ENCODE measurements at places on chromosomes 3 and 15. TPM values are rescaled to one million over a fixed set of nuclear protein-coding genes. Genes with fewer than 3 reads are reported as not detected.

Gene SLC9C1
- not detected for total RNA-seq

GRCh38 chr3:71072287-71072686 is 511.2 kb downstream of the FOXP1 start:
- no peak overlapping the region for H3K4me3 ChIP-seq
- no peaks in the 10 kb centered on the region for H3K36me3 ChIP-seq
- no peak overlapping the region for H3K27ac ChIP-seq
- no peaks in the 10 kb centered on the region for H3K27me3 ChIP-seq
- H3K4me1 ChIP-seq = peaks cover 27% of the 10 kb centered on the region

- H3K27me3 ChIP-seq = no peaks in the 10 kb centered on the region
- H3K4me1 ChIP-seq = no peaks in the 10 kb centered on the region
- H3K27ac ChIP-seq = no peak overlapping the region
- H3K4me3 ChIP-seq = no peak overlapping the region
- H3K36me3 ChIP-seq = peaks cover 35% of the 10 kb centered on the region
These were observed 35.5 kb downstream of the ASTE1 start for GRCh38 chr3:130991126-130991525.

DNA sequence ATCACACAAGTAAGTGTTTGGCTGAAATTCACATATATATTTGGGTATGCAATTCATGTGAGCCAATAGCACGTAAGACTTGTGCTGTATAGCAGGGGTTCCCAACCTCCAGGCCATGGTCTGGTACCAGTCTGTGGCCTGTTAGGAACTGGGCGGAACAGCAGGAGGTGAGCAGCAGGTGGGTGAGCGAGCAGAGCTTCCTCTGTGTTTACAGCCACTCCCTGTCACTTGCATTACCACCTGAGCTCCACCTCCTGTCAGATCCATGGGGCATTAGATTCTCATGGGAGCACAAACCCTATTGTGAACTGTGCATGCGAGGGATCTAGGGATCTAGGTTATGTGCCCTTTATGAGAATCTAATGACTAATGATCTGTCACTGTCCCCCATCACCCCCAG is 59.7 kb downstream of the MAP3K13 start:
- no peaks in the 10 kb centered on the region for H3K36me3 ChIP-seq
- H3K27me3 ChIP-seq = no peaks in the 10 kb centered on the region
- no peak overlapping the region for H3K27ac ChIP-seq
- peaks cover 16% of the 10 kb centered on the region for H3K4me1 ChIP-seq

All from suprapubic skin (tissue), 4 donors.